ENCODE measurements at places on chromosomes 11 and 22.

GRCh38 chr11:69099180-69099579, 50.4 kb downstream of the TPCN2 start:
- DNase-seq, result no peak

GRCh38 chr11:65829459-65829858, 4.3 kb upstream of the SNX32 start:
- no peak for DNase-seq

DNA sequence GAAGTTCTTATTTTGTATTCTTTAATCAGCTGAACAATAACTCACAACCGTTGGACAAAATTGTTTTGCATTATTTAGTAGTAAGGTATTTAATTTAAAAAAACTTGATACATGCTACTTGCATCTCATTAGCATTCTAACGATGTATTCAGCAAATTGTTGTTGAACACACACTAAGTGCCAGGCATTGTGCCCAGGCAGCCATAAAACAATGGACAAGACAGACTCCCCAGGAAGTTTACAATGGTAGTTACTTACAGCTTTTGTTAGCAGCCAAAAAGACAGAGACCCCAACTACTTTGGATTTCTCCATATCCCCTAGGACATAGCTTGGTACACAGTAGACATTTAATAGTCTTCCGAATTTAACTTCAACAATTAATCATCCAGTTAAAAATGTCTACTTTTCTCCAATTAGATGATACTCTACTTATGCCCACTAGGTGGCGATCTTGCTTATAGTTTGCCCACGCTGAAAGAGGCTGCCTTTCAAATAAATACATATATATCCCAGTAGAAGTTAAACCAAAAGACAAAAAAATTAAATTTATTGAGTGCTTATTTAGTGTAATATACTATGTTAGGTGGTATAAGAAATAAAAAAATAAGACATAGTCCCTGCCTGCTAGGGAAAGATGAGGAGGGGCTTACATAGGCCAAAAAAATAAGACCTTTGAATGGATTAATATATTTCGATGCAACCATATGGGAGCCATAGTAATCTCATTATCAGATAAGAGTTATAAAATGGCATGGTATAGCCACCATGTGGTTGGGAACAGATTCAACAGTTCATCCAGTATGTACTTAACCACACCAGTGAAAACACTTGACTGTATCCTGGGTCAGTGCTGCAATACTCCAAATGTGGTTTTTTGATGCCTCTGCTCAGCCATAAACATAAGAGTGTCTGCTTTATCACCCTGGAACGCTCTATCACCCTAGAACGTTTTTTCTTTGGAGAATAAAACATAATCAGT, 2.0 kb upstream of the FJX1 start:
- no peak for DNase-seq

- no peak for DNase-seq
Measured at GRCh38 chr11:78985663-78986062, 411.0 kb upstream of the NARS2 start.

DNA sequence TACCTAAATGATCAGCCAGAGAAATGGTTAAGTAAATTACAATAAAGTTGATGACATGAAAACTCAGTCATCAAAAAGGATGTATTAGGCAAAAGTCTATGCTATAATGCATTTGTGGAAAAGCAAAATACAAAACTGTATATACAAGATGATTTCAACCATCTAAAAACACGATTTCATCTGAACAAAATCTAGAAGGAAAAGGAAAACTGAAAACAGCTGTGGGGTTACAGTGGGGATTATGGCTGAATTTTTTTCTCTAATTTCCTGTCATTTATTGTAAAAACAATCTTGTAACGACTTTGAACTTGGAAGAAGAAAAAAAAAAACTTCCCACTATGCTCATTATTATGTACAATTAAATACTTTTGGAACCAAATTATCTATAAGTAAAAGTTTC, 30.3 kb downstream of the CHEK2 start:
- DNase-seq, result no peak

GRCh38 chr11:18304745-18305144, 17.2 kb downstream of the HPS5 start:
- no peak for DNase-seq

DNA sequence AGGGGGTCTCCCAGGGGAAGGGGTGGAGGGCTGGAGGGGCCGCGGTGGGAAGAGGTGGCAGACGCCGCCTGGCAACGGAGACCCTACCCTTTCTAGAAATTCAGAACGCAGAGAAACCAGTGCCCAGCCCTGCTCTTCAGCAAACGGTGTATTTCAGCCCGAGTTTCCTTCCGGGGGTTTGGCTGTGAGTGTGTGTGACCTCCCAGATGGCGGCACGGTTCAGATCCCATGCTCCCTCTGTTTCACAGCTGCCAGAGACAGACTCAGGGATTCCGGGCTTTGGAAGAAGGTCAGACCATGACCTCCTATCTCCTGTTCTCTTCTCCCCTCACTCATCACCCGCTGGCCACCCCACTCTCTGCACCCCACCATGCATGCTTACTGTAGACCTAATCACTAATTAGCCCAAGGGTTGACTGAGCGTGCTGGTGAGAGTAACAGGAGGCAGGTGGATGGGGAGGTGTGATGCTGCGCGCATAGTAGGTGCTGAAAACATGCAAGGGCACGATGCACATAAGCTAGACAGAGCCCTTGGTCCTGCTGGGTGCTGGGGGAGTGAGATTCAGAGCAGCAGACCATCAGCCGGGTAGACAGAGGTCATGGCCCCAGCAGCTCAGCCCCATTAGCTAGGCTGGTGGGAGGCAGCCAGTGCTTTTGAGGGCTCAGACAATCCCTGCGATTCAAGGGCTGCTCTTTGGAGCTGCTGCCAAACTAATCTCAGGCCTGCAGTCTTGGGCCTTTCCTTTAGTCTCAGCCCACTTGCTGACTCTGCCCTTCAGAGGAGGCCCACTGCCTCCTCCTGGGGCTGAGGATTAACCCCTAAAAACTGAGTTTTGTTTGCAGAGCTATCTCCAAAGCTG, 256.5 kb upstream of the CADM1 start:
- DNase-seq, result peak; percentile 35
